CD8-positive, alpha-beta memory T cell (primary cell): ENCODE measurements at places on chromosomes 1 and 21. TPM values are rescaled to one million over a fixed set of nuclear protein-coding genes. Genes with fewer than 3 reads are reported as not detected.

DNA sequence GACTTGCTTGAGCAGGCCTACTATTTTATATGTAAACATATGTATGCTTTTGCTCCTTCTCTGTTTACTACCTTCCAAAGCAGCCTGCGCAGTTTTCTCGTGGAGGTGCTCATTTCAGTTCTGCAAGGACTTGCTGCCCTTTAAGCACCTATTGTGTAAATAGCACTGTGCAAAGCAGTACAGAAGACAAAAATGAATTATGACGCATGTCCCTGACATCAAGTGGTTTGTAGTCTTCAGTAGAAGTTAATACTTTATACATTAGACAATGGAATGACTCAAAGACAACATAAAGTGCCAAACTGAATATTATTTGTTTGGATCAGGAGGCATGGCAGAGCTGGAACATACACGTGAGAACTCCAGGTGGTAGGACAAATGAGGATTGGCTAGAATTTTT is 611.7 kb downstream of the LMO4 start:
- no peak for DNase-seq

Gene CFAP74
- total RNA-seq: not detected

- DNase-seq: no peak
Measured at GRCh38 chr1:37537378-37537777, 16.7 kb downstream of the SNIP1 start.

GRCh38 chr21:29245863-29246262 is 52.9 kb upstream of the BACH1 start:
- no peak for DNase-seq

GRCh38 chr1:151898519-151898991 is 10.8 kb downstream of the THEM4 start:
- DNase-seq: peak; percentile 81

Gene LCE1C
- not detected for total RNA-seq

- no peak for DNase-seq
Measured at GRCh38 chr1:101603726-101604125, 366.9 kb downstream of the S1PR1 start.

- no peak for DNase-seq
Measured at GRCh38 chr21:33024201-33025103, 1.3 kb upstream of the OLIG2 start.

DNA sequence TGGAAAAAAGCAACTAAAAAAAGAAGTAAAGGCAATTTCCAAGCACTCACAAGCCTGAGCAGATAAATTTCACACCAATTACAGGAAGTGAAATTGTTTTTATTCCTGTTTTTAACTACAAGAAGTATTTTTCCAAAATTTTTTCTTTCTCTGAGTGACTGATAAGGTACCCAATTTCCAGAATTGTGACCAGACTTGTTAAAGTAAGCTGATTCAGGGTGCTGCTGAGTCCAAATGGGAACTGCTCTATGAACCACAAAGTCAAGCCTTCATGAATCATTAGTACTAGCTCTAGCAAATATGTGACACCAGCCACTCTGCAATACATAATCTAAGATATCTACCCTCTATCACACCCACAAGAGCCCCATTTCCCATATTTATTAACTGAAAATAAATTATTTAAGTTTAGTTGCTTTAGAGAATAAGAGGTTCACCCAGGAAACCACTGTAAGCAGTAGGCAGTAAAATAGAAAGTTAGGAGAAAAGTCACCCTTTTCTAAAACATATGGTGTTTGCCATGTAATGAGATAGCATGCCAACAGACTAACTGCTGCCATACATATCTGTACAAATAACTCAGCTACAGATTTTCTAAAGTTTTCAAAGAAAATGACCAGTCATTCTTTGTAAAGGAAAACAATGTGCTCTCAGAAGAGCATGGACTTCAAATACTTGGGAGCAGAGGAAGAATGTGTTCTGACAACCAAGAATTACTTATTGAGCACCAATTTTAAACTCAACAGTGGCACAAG is 43.1 kb upstream of the TNFSF18 start:
- DNase-seq: no peak

DNA sequence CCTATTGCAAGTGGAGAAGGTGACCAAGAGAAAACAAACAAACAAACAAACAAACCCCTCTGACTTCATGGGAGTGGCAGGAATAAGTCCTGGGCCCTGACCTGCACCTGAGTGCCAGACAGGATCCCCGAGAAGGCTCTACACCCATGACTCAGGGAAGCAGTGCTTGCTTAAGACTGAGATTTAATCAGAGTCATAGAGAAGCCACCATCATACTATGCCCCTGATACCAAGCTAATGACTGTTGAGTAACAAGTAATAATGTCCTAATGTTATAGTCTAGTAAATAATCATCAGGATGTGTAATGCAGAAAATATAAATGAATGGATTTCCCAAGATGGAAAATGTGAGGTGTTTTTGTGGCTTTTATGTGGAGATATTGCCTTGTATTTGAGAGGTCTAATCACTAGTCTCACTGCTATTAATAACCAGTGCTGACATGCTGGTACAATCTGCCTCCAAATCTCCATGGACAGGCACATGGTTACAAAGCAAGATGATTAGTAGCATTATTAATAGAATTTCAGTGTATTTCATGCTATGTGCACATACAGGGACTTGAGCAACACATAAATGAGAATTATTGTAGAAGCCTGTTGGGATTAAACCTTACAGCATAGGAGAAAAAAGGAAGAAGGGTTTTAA is 1290.9 kb downstream of the MRPL39 start:
- no peak for DNase-seq

Gene RWDD3
- 11.2 TPM for total RNA-seq

DNA sequence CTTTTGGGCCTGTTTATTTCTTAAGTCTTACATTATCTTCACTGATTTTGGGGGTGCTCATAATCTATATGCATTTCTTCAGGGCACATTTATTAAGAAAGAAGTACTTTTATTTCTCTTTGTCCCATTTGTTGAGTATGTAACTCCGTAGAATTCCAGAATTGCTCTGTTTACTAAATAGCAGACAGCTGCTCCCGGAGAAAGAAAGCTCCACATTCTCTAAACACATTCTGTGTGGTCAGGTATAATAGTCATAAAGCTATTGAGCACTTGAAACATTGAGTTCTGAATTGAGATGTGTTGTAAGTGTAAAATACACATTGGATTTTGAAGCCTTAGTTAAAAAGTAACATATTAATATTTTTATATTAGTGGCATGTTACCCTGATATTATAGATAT is 206.5 kb downstream of the SPATA17 start:
- no peak for DNase-seq

Gene PKP1
- total RNA-seq: not detected

Gene FGR
- total RNA-seq: 1.8 TPM

DNA sequence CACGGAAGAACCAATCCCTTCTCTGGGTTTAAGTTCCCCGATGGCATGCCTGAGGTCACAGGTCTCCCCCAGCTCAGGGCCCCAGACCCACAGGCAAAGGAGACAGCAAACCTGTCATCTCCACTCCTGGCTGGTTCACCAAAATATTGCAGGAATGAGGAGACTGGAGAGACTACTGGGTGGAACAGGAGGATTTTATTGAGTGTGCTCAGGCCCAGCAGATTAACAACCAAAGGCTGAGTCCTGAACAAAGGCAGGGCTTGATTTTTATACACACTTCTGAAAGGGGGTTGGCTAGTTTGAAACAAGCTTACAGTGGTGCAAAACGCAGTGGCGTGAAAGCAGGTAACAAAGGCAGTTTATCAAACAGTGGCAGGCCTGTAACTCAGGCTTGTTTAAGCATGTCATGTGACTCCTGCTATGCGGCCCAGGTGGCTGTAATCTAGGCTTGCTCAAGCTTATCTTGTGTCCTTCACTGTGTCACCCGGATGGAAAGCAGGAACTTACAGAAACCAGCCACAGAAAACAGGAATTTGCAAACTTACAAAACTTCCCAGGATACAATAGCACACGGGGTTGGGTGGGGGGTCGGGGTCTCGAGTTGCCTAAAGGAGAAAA is 27.4 kb upstream of the KCNJ15 start:
- DNase-seq: no peak

GRCh38 chr1:8455700-8456307 is 137.9 kb downstream of the SLC45A1 start:
- no peak for DNase-seq

DNA sequence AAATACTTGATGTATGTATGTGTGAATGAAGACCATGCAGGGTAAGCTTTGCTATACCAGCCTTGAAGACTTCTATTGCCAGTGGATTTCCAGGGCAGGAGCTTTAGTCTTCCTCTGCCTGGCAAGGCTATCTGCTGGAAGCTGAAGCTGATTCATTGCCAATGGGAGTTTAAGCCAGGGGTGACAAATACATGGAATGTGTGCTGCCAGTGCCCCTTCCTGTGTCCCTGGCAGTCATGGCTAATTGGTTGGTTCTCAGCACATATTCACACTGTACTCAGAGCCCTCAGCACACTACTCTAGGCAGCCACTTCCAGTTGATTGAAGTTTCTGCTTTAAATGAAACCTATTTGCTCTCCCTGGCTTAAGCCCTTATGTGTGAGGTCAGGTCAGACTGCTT is 1.5 kb downstream of the ZSCAN20 start:
- DNase-seq: no peak

GRCh38 chr1:177710696-177711620 is 258.9 kb downstream of the SEC16B start:
- no peak for DNase-seq

GRCh38 chr1:50610563-50610962 is 187.3 kb upstream of the DMRTA2 start:
- DNase-seq: no peak

Gene VSIG8
- not detected for total RNA-seq

- DNase-seq: no peak
Measured at GRCh38 chr1:100542285-100542684, 4.3 kb downstream of the GPR88 start.

- DNase-seq: no peak
Measured at GRCh38 chr1:235129774-235130570, 1.3 kb upstream of the TOMM20 start.

DNA sequence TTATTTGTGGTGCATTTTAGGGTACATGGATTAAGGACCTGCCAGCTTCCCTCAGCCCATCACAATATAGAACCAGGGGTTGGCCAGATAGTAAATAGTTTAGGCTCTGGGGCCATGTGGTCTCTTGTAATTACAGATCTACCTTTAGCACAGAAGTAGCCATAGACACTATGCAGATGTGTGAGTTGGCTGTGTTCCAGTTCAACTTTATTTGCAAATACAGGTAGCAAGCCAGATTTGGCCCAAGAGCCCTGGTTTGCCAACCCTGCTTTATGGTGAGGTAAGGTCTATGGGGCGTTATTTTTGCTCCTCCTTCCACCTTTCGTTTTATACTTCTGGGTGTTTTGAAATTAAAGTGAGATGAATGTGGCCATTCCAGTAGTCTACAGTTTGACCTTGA is 48.7 kb downstream of the MRPS6 start:
- no peak for DNase-seq

DNA sequence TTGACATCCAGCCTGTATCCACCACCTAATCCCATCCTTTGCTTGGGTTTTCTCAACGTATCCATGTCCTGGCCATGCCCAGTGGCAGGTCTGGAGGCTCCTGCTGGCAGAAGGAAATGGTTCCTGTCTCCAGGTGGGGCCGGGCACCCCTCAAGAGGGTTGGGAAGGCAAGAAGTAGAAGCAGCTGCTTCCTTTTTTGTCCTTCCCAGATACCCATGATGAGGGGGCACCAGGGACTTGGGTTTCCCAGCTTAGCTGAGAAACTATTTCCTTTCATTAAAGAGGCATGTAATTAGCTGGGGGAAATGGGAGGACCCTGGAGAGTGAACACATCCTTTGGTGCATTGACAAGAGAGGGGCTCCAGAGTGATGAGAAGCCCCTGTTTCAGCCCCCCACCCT is 21.1 kb upstream of the SLC45A3 start:
- no peak for DNase-seq

- DNase-seq: no peak
Measured at GRCh38 chr1:30809514-30810263, 52.1 kb upstream of the LAPTM5 start.

Gene MAP3K7CL
- 4.6 TPM for total RNA-seq

Gene CNIH3
- total RNA-seq: 1.1 TPM

Gene OLIG2
- not detected for total RNA-seq

GRCh38 chr1:202243006-202243405 is 49.4 kb downstream of the LGR6 start:
- no peak for DNase-seq

DNA sequence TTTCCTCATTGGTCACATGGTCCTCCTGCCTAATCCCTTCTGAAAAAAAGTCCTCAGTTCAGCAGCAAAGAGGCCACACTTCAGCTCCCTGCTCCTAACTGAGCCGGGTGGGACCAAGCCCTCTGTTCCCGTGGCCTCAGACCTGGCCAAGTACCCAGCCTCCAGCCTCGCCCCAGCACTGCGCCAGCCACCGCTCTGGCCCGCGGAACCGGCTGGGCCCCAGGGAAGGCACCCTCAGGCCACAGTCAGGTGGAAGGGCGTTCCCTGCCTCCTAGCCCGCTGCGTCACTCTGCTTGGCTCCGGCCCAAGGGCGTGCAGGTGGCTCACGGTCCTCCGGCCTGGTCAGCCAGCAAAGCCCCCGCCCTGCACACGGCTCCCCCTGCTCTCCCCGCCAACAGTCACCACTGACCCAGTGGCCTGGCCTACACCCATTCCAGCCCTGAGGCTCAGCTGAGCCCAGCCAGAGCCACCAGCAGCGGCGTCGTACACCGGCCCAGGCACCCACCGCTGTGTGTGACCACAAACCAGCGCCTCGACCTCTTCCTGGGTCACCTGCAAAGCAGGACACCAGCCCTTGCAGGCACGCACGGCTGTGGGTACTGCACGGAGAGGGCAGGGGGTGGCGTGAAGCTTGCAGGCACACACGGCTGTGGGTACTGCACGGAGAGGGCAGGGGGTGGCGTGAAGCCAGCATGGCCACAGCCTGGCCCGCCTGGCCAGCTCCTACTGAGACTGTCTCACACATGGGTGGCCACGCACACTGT is 19.4 kb downstream of the NADK start:
- DNase-seq: no peak

DNA sequence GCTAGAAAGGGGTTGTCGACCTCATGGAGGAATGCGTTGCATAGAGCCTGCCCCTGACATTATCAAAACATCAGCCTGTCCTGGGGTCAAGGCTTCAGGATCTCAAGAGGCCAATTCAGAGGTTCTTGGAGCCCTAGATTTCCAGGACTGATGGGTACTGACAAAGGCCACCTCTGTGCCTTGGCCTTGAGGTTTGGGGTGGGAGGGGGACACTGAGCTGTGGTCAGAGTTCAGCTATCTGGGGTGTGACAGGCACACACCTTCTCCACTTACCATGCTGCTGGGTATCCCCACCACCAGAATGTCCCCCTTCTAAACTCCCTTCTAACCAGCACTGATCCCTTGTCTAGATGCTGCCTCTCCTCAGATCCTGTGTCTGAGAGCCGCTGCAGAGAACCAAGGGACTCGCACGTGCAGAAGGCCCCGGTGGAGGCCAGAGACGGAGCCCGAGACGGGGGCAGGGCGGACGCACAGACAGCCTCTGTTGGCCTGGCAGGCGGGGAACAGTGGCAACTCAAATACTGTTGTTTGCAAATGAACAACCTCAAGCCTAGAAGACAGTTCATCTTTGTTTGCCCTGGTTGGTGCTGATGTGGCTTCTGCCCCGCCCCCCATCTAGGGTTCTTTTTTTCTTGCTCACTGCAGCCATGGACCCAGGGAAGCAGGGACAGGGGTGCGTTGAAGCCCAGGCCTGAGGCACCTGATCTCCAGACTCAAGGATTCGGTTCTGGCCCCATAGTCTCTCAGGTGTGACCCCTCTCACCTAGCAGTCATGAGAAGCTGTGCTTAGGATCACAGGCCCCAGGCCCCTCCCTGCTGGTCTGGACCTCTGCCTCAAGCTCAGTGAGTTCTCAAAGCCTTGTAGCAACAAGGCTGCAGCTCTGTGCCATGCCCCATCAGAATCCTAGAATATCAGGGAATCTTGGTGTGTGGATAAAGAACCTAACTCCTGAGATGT is 28.1 kb upstream of the CSF1 start:
- DNase-seq: no peak
